ENCODE measurements at places on chromosomes 11 and 22.

- no peak for DNase-seq
Observed at GRCh38 chr22:44846726-44847275, 94.4 kb downstream of the ARHGAP8 start.

DNA sequence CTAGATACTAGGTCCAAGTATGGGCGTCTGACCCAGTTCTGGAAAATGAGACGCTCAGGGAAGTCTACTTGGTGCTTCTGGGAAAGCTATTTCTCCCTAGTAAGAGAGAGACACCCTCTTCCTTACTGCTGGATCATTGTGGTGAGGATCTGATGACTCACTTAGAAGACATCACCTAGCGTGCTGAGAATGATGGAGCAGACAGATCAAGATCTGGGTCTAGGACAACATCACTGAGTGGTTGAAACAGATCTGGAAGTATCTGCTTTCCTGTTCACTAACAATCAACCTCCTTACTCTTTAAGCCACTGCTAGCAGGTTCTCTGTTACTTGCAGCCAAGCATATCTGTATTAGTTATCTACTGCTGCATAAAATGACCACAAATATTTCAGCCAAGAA, 38.3 kb upstream of the HMGXB4 start:
- DNase-seq = no peak

DNA sequence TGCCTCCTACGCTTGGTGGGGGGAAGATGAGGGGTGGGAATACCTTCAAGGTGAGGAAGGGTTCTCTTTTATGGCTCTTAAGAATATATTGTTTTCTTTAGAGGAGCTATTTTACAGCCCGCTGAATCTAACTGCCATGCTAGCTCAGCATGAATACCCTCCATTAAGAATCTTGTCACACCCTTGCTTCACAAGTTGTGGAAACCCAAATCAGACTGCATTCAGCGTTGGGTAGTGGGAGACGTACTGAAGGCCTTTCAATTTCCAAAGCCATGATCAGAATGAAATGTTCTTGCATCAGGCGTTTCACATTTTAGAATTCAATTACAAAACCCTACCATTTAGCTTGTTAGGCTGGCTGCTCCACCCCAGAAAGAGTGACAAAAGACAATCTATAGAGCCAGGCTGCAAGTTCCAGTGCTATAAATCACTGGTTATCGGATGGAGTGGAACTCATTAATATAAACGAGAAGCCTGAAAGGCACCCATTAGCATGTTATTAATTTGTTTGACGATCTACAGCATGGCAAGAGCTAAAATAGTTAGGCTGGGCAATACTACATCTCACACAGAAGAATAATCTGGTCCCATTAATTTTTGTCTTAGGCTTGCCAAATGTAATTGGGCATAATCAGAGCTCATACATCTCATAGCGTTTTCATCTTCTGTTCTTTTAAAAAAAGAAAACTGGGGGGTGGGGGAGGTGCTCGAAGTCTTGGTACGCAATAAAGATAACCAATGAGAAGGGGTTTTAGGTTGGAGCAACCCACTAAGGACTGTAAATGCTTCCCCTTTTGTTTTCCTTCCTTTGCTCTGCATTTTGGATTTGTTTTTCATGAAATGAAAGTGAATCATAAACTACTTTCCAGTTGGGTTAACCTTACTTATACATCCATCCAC, 57.5 kb downstream of the ABTB2 start:
- DNase-seq = no peak

- DNase-seq = no peak
Observed at GRCh38 chr11:69540118-69541000, 58.9 kb downstream of the LINC01488 start.

- DNase-seq = peak; percentile 6
Observed at GRCh38 chr22:31248138-31248745, 36.1 kb downstream of the LIMK2 start.

GRCh38 chr22:33561149-33561807, 359.0 kb downstream of the LARGE1 start:
- no peak for DNase-seq

- no peak for DNase-seq
Observed at GRCh38 chr22:46935506-46936377, 173.3 kb downstream of the TBC1D22A start.

DNA sequence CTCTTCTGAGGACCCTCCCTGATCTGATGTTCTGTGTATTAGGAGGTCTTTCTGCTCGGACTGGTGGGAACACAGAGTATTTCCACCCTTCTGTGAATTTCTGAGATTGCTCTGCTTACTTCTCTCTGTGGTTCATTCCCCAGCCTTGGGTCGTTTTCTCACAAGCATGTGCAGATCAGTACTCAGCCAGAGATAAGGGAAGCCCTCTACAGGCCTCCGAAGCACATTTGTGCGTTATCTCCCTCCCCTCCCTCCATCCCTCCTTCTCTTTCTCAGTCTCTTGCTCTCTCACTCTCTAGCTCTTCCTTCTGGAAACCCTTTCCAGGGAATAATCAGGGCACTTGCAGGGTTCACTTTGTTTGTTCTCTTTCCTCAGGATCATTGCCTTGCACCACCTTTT, 35.2 kb upstream of the TUB start:
- DNase-seq = no peak

DNA sequence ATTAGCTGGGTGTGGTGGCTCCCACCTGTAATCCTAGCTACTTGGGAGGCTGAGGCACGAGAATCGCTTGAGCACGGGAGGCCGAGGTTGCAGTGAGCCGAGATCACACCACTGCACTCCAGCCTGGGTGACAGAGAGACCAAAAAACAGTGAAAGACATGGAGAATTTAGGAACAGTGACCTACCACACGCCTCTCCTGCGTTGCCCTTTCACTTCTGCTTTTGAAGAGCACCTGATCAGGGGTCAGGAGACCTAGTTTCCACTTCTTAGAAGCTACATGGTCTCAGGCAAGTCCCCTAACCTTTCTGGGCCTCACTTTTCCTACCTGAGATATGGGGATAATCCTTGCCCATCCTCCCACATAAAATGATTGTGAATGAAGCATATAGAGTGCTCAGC, 12.2 kb downstream of the SLC35C1 start:
- DNase-seq = no peak

GRCh38 chr11:79026803-79027445, 413.9 kb downstream of the TENM4 start:
- DNase-seq = no peak

GRCh38 chr11:66176650-66177049, 91.8 kb upstream of the RAB1B start:
- no peak for DNase-seq

DNA sequence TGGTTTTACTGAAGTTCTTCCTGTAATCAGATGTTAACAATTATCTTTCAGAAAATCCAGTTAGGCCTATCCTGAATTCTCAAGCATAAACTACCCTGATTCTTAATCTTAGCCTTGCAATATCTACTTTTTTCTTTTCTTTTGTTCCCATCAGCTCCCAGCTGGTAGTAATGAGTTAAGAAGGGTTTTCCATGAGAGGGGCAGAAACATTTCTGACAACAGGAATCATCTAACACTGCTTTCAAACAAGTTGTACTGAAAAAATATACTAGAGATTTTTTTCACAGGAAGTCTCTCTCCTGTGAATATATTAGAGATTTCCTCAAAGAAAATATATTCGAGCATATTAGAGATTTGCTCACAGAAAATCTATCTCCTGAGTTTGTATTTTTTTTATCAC, 3.3 kb upstream of the TRIM6 start:
- DNase-seq = no peak

DNA sequence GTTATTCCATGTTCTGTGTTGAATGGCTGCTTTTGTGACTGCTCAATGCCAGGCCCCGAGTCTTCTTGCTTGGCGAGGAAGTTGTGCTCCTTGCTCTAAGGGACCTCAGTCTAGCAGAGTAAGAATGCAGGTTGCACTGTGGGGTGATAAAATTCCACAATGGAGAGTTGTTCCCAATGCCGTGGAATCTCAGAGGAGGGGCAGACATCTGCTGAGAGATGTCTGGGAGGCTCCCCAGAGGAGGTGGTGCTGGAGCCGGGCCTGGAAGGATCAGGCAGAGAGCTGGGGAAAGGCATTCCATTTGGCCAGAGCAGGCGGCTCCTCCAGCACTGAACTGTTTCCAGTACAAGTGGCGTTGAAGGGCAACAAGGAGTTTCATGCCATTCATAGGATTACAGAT, 55.2 kb downstream of the ST3GAL4 start:
- no peak for DNase-seq

GRCh38 chr11:126464796-126465195, 109.3 kb downstream of the ST3GAL4 start:
- DNase-seq = no peak

- no peak for DNase-seq
Observed at GRCh38 chr22:19753996-19754700, 6.4 kb upstream of the TBX1 start.

- no peak for DNase-seq
Observed at GRCh38 chr11:69295995-69296889, 2.3 kb downstream of the MYEOV start.

- no peak for DNase-seq
Observed at GRCh38 chr11:134712228-134713145, 300.4 kb upstream of the B3GAT1 start.

DNA sequence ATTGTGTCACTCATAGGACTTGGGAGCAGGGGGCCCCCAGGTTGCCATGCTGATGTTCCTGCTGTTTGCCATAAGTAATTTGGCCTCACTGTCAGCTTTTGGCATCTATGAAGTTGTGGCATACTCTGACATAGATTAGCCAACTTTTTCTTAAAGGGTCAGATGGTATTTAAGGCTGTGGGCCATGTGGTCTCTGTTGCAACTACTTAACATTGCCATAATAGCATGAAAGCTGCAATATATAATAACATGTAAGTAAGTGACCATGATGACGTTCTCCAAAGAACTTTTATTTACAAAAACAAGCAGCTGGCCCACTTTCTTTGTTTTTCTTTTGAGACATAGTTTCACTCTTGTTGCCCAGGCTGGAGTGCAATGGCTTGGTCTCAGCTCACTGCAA, 2.2 kb upstream of the TMEM216 start:
- no peak for DNase-seq

GRCh38 chr11:60343094-60343704, 16.1 kb downstream of the MS4A6E start:
- no peak for DNase-seq

DNA sequence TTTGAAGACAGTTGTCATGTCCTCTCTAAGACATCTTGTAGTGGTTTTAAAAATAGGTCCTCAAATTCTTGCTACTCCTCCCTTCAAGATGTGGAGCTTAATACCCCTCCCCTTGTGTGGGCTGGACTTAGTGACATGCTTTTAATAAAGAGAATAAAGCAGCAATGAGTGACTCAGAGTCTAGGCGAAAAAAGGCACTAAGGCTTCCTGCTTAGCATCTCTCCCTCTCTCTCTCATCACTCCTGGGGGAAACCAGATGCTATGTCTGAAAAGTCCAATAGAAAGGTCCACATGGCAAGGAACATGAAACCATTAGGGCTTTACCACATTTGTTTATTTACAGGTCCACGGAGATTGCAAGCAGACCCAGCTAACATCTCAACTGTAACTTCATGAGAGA, 11.7 kb downstream of the SERGEF start:
- no peak for DNase-seq
